ENCODE measurements at places on chromosomes 4 and X.

GRCh38 chr4:72440386-72440785 is 128.6 kb downstream of the ADAMTS3 start:
- DNase-seq: no peak

GRCh38 chr4:17544205-17544604 is 29.2 kb downstream of the CLRN2 start:
- DNase-seq: no peak

GRCh38 chr4:105870963-105871362 is 24.3 kb upstream of the NPNT start:
- DNase-seq: no peak

DNA sequence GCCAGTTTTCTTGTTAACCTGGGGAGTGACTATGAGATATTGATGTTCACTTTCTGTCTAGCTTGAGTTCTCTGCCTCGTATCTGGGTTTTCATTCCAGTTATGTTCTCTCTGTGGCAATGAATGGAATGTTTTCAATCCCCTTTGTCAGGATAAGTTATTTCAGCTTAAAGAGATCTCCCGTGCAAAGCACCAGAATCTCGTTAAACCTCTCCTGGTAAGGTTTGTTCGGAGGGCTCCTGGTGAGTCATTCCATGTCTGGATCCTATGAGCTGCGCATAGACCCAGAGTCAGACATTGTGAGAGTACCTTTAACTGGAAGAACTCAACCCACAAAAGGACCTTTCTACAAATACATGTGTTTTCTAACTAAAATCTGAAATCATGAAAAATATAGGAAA is 51.0 kb downstream of the KDR start:
- no peak for DNase-seq

- no peak for DNase-seq
Measured at GRCh38 chr4:113618205-113618604, 143.3 kb downstream of the CAMK2D start.

- no peak for DNase-seq
Measured at GRCh38 chrX:118614150-118614549, 113.3 kb upstream of the IL13RA1 start.

DNA sequence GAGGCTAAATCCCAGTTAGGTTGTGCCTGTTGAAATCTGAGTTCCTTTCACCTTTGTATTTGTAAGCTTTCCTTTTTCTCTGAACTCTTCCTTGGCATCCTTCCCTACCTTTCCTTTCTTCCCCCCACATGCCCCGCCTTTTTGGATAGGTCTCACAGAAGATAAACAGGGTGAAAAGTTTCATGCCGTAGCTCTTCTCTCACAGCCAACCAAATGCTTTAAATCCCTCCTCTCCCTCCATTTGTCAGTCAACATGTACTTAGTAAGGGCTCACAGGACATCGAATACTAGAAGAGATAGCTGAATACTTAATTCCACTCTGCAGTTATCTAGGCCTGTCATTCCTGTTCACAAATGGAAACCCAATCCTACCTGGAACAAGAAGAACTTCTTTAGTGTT is 107.1 kb upstream of the BMPR1B start:
- DNase-seq: no peak

Data from stimulated activated naive CD8-positive, alpha-beta T cell treated with anti-CD3 and anti-CD28 coated beads, Interleukin-15, Interleukin-2, amounts not matched to agents 100 U/mL and 50 U/mL, for 24 hours (primary cell).